Activated CD8-positive, alpha-beta T cell treated with anti-CD3 and anti-CD28 coated beads, Interleukin-2, amount 10 ng/mL, durations not matched to agents 7 days and 5 days (primary cell): ENCODE measurements at places on chromosomes 2 and 18. TPM values are rescaled to one million over a fixed set of nuclear protein-coding genes. Genes with fewer than 3 reads are reported as not detected.

DNA sequence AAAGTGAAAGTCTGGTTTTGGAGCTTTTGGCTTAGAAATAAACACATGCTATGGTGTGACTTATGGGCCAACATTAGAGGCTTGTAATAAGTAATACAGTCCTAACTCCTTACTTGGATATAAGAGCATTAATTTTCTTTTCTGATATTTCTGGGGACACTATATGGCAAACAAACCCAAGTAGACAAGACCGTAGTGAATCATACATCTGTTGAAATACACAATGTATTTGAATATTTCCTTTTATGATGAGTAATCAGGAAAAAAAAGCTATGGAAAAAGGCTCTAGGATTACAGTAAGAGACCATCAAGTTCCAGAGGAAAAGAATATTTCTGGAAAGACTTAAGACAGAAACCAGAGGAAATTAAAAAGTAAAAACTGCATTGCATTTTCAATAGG is 146.0 kb upstream of the CYP26B1 start:
- no peak for DNase-seq

CCDC102B gene
- 0.95 TPM for total RNA-seq

TEX44 gene
- total RNA-seq, result not detected

GRCh38 chr2:10385501-10385900 is 62.6 kb downstream of the ODC1 start:
- no peak for DNase-seq

DNA sequence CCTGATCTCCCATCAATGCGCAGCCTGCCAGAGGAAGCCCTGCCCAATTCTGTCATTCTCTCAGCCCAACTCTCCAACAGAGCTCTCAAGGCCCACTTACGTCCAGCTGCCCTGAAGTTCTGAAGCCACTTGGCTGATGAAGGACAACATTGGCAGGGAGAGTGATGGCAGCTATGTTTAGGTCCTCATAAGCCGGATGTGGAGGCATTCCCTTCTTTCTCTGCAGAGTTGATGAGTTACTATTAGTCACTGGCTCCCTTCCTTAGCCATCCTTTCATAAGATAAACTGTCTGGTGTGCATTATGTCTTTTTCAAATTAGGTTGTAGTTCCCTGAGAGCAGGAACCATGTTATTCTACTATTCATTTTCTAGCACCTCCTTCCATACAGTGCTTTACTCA is 22.5 kb upstream of the TACR1 start:
- DNase-seq, result no peak
